ENCODE measurements at places on chromosomes 12 and 14.

GRCh38 chr14:90409209-90409730 is 12.4 kb downstream of the CALM1 start:
- DNase-seq = no peak

DNA sequence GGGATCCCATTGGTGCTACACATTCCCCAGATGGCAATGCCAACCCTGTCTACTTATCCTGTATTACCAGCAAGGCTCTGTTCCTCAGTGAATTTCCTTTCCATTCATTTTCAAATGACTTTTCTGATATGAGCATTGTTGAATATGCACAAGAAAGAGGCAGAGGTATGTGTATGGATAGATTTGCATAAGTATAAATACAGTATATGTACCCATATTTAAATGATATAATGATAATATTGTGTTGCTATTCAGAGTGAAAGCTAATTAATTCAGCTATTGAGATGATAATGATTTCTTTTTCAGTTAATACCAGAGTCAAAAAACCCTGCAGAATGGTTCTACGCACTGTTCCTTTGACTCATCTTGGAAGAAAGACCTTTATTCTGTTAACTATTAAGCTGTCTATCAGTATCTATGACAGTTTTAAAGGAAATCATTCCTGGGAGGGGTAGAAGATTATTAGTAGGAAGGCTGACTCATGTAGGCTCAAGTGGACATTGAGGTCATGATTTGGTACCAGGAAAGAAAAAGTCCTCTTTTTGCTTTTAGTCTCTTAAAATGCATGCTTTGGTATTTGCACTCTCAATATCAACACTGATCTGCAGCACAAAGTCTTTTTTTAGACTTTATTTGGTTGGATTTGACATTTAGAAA is 44.9 kb upstream of the GAS2L3 start:
- DNase-seq = no peak

- DNase-seq = no peak
Observed at GRCh38 chr12:77130193-77130592, 64.8 kb upstream of the E2F7 start.

DNA sequence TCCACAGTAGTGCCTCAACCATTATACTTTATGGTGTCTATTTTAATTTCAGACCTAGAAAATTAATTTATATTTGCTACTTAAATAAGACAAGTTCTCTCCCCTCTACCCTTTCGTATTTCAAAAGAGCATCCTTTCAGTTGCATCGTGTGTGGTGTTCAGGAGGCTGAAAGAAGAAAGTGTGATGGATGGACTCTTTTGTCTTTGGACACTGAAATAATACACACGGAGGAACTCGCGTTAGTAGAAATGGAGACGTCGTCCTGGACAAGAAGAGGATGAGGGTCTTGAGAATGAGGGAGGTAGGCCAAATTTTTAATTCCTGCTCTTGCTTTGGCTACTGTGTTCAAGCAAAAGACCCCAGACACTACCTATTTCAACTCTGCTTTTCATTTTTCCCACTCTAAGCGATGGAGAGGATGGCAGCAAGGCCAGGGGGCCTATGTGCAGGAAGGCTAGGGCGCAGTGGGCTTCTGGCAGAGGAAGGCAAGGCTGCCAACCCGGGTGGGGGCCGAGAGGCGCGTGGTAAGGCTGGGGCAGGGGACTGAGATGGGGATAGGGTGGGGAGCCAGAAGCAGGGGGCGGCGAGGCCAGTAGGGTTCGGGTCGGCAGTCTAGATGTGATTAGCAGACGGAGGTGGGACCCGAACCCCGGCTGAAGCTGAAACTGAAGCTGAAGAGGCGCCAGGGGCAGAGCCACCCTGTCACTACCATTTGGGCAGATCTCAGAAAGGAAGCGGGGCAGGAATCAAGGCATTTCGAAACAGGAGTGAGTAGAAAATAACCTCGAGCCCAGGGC is 722 bp downstream of the TMED8 start:
- peak; percentile 56 for DNase-seq

DNA sequence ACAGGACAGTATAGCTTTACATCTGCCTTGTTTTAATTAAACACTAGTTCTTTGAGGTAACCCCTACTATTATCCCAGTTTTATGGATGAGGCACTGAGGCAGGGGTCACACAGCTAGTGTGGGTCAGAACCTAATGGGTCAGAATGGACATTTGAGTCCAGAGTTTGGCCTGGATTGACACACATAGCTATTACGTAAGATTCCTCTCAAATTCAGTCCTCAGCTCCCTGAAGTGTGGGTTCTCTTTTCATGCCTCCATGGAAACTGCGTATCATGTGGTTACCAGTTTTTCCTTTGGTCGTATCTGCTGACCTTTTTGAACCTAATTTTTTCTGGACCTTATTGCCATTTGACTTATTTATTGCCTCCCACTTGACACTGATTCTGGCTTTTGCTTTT is 40.4 kb downstream of the PSEN1 start:
- no peak for DNase-seq

- no peak for DNase-seq
Observed at GRCh38 chr12:27653661-27654060, 42.6 kb upstream of the REP15 start.

- no peak for DNase-seq
Observed at GRCh38 chr14:24880689-24881088, 169.3 kb downstream of the STXBP6 start.

- DNase-seq = no peak
Observed at GRCh38 chr14:76753541-76754198, 7.6 kb upstream of the VASH1 start.

DNA sequence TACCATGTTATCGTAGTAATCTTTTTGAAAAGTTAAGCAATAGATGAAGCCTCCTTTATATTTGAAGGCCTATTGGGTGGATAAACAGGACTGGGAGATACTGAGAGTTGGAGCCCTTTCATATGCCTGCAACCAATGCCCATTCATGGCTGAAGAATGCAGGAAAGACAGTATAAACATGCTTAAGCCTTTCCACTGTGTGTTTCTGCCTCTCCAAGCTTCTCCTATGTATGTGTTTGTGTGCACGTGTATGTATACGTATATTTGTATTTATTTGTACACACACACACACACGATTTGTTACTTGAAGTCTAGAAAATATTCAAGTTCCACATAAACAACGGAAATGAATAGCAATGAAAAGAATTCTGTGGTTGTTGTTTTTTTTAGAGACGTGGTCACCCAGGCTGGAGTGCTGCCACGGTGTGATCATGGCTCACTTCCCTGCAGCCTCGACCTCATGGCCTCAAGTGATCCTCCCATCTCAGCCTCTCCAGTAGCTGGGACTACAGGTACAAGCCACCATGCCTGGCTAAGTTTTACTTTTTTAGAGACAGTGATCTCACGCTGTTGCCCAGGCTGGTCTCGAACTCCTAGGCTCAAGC is 1453.5 kb downstream of the AACS start:
- DNase-seq = no peak

- DNase-seq = no peak
Observed at GRCh38 chr12:108173892-108174291, 44.8 kb downstream of the WSCD2 start.

DNA sequence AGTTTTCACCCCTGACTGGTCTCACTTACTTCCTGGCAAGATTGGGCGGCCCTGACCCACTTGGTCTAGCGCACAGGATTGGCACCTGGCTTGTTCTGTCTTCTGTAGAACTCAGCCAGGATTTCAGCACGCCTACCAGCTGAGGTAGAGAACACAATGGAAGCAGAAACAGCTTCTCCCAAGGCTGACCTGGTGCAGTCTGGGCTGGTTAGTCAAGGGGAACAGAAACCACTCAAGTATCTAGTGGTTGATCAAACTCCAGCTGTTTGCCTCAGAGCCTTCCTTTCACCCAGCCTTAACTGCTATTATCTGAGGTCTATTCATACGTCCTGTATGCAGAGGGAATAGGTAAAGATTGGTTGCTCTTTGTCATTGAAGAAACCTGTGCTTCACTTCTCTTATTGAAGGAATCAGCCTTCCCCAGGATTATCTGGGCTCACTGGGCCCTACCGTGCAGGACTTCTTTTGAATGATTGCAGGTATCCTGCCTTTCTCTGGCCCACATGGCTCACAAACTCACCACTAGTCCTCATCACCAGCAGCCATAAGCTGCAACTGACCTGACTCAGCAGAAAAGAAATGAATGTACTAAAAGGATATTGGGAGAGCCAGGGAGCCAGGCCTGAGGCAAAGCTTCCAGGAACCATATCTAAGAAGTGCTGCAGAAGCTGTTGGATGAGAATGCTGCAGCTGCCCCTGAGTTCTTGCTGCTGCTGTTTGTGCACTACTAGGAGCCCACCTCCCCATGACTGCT is 2.5 kb upstream of the PLEKHD1 start:
- no peak for DNase-seq

DNA sequence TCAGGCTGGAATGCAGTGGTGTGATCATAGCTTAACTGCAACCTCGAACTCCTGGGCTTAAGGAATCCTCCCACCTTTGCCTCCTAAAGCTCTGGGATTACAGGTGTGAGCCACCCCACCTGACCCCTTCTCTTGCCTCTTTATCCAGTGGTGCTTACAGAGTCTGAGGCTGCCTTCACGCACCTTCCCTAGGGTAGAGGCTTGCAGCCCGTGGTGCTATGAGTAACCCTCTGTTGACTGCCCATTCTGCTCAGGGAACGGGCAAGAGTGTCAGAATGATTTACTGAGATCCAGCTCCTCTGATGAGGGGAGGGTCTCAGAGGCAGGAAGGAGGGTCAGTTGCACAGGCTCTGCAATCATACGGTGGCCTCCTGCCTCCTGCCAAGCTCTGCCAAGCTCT is 125.1 kb upstream of the TBX3 start:
- no peak for DNase-seq

DNA sequence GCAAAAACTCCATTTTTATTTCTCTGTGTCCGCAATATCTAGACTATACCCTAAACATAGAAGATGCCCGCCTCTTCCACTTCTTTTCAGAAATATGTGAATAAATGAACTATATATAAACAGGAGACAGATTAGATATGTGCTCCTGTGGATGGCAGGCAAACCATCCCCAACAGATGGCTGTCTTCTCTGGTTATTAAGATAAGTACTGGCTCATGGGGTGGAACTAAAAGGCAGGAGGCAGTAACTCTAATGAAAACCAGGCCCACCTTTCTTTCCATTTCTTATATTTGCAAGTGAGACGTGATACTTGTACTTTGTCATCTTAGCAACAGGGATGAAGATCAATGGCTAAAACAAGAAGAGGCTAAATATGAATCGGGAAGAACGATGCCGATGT is 20.2 kb downstream of the E2F7 start:
- no peak for DNase-seq

DNA sequence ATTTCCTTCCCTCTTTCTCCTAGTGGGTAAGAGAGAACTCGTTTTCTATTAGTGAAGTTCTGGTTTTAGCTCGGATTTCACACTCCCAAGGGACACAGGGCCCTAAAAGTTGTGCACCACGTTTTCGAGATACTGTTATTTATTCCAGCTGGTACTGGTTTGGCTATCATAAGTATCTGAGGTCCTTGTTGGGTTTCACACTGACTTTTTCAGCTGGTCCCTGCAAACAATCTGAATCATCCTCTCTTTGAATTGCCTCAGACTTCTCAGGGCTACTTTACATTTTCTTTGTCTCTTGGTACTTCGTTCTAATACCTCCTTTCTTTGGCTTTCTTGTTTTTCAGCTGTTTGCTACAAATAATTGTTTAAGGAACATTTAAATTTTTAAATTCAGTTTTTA is 75.7 kb downstream of the SCN8A start:
- no peak for DNase-seq

GRCh38 chr12:1622406-1622805 is 6.6 kb upstream of the WNT5B start:
- DNase-seq = no peak

DNA sequence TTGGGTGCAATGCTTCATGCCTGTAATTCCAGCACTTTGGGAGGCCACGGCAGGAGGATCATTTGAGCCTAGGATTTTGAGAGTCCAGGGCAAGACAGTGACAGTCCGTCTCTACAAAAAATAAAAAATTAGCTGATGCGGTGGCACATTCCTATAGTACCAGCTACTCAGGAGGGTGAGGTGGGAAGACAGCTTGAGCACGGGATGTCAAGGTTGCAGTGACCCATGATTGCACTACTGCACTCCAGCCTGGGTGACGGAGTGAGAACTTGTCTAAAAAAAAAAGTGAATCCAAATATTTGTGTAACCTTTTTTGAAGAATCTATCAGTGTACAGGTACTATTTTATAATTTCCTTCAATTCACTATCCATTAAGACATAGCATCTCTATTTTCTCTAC is 112.5 kb downstream of the DENND5B start:
- DNase-seq = no peak

DNA sequence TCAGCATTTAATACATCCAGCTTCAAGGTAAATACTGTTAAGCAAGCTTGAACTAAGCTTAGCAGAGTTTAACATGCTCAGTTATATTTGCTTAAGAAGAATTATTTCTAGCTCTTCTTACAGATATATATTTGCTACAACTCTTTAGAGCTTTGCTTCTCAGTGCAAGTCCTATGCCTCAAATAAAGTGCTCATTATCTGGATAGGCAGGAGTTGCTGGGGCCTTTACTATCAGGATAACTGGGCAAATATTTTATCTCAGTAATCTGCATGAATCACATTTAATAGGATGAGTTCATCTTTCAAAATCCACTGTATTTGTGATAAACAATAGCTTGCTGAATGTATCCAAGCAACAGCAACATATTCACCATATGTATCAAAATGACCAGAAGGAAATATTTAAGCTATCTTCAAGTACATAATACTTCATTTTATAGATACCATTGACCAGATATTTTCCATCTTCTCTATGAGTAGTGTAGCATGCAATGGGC is 187.6 kb downstream of the NOVA1 start:
- DNase-seq = no peak

GRCh38 chr12:131850856-131851559 is 22.8 kb downstream of the MMP17 start:
- DNase-seq = no peak

- no peak for DNase-seq
Observed at GRCh38 chr14:66425402-66425801, 60.8 kb upstream of the CCDC196 start.

DNA sequence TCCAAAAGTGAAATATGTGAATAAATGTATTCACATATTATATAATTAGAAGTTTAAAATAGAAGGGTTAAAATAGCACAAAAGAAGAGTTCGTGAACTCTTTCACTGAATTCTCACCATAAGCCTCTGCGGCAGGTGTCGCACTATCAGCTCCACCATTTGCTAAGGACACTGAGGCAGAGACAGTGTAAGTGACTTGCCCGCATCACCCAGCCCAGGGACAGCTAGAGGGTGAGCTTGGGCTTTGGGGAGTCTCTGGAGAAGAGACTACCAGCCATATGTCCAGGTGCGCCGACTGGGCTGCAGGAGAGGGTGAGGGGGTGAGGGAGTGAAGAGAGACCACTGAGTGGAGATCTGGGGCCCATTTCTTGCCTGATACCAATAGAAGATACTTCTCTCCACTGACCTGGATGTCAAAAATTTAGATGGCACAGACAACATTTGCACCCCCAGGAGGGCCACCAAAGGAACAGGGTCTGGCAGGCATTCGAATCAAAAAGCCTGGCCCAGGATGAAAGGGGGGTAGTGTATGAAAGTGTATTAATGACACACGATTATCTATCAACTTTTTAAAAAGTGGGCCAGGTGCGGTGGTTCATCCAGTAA is 28.5 kb downstream of the FAIM2 start:
- no peak for DNase-seq
